HCT116 (cell line): ENCODE measurements at places on chromosomes 7 and 10.

DNA sequence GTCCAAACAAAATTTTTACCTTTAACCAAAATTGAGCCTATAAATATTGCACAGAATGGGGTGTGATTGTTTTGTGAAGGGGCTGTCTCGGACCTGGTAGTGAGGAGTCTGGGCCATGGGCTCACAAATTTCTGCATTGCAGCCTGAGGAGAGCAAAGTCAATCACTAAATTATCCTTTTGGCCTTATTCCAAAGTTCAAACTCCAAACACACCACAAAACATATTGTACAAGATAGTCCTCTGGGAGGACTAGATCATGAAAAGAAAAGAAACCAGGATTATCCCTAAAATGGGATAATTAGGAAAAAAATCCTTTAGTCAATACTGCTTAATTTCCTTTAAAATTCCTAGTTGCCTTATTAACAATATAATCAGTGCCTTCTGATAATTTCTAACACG lies 115.5 kb downstream of the BUB3 start:
- no peak for DNase-seq

GRCh38 chr10:104642658-104643302 lies 1.7 kb downstream of the SORCS3 start:
- DNase-seq = no peak

DNA sequence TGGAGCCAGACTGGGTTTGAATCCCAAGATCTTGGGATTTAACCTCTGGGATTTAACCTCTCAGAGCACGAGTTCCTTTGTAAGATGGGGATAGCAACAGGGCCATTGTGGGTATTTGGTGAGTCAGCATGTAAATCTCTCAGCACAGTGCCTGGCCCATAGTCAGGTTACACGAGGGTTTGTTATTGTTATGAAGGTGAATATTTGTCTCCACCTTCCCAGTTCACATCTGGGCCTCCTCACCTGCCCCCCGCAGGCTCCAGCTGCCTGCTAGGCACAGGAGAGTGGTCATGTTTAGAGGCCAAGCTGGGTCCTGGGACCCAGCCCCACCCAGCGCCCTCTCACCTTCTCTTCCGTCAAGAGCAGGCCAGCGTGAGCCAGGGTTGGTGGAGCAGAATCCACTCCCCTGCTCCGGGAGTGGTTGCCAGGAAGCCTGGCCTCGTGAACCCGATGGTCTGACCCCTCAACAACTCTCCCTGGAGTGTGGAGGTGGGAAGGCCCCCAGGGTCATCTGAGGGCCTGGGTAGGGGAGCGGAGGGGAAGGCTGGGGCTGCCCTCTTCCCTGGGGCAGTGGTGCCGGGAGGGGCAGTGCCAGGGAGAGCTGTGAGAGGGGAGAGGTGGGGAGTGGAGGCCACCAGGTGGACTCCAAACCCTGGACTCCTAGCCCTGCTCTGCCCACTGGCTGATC lies 26.0 kb downstream of the FAM241B start:
- DNase-seq = no peak

DNA sequence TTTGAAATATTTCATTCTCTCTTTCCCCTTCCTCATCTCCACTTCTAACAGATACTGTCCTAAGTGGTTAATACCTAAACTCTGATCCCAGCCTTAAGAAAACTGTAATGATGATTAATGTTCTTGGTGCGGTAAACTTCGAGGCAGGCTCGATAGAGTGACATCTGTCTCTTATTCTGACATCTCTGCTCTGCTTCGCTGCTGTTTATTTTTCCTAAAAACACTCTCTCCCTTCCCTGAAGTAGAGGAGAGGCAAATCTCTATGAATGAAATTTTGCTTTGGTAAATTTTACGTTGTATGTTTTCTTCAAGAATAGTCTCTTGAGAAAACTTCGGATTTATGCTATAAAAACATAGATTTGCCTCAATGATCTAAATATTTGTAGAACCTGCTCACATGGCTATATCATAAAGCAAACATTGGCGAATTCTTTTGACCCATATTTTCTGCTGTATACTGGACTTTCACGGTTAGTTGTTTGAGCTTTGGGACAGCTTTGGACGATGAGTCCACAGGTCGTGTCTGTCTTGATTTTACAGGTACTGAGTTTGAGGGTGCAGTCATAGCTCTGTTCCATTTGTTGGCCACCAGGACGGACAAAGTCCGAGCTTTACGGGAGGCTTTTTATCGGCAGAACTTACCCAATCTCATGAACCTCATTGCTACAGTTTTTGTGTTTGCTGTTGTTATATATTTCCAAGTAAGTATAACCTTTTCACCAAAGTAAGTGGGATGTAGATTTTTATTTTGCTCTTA lies 27.1 kb downstream of the SEC61A2 start:
- DNase-seq = no peak

DNA sequence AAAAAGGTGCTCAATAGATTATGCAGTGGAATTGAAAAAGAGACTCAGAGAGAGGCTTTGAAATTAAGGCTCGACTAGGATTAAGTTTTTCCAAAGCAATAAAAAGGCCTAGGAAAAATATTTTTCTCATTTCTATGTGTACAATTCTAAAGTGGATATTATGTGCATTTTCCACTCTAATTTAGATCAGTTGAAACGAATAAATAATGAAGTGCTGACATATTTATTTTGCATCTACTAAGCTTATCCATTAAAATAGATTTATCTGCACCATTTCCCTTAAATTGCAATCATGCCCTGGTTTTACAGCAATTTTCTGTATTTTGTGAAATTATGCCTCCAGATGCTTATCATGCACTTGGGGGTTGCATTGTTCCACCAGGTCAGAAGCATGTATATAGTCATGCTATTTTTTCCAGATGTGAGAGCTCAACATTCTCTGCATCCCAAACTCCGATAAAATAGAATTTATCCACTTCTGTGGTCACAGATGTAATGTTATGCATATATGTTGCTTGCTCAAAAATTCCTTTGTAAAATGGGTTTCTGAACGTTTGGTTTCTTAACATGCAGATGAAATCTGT lies 18.3 kb downstream of the FIGNL1 start:
- DNase-seq = no peak

GRCh38 chr7:69388452-69389137 lies 209.7 kb upstream of the AUTS2 start:
- no peak for DNase-seq

GRCh38 chr7:79893991-79894390 lies 240.6 kb upstream of the GNAI1 start:
- no peak for DNase-seq

- DNase-seq = no peak
Measured at GRCh38 chr7:101902680-101903514, 85.5 kb downstream of the CUX1 start.

- DNase-seq = no peak
Measured at GRCh38 chr10:12144538-12144937, 15.1 kb downstream of the SEC61A2 start.

DNA sequence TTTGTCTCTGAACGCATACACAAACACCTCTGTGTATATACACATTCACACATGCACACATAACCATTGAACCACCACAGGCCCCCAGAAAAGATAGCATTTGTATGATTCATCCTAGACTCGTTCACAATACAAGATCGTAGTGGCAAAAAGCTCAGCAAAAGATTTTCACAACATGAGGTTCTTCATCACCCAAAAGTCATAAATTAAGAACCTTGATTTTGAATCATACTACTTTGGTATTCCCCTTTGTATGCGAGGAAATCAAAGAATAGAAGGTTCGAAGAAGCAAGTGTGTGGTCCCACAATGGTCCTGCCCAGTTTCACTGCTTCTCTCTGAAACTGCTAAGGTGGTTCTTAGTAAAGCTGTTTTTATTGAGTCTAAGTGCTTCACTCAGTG lies 200.7 kb downstream of the CELF2 start:
- no peak for DNase-seq

GRCh38 chr10:73644015-73644743 lies 2.9 kb upstream of the MYOZ1 start:
- DNase-seq = peak; percentile 58

DNA sequence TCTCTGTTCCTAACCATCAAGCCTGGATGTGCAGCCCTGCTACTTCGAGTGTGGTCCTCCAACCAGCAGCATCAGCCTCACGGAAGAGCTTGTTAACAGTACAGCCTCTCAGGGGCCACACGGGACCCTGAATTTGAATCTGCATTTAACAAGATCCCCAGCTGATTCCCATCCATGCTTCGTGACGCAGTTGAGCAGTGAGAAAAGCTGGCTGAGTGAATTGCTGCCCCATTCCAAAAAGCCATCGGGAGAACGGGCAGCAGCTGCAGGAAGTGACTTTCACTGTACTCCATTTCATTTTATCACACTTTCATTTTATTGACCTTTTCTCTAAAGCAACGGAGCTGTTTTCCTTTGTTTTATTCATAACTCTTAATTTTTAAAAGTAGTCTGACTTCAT lies 22.5 kb downstream of the FAM171A1 start:
- no peak for DNase-seq

DNA sequence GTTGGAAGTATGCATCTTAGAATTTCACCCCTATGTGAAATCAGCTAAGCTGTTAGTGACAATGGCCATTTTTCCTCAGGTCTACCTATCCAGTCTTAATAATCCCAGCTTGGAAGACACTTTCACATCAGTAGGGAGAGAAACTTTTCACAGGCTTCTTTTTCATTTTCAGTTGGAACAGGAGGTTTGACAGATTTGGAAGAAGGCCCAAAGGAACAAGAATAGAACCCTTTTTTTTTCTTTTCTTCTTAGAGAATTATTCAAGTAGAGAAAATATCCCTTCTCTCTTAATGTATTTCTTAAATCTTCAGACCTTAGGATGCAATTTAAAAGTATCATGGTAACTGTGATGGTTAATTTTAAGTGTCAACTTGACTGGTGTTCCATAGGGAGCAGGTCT lies 410.5 kb upstream of the C7orf33 start:
- DNase-seq = no peak

- DNase-seq = no peak
Measured at GRCh38 chr10:124579011-124579399, 117.4 kb downstream of the LHPP start.

- no peak for DNase-seq
Measured at GRCh38 chr7:76296743-76297740, 5.4 kb upstream of the HSPB1 start.

- DNase-seq = peak; percentile 47
Measured at GRCh38 chr10:44300666-44301649, 83.9 kb downstream of the CXCL12 start.

GRCh38 chr7:44689427-44689826 lies 59.2 kb upstream of the ZMIZ2 start:
- DNase-seq = no peak

DNA sequence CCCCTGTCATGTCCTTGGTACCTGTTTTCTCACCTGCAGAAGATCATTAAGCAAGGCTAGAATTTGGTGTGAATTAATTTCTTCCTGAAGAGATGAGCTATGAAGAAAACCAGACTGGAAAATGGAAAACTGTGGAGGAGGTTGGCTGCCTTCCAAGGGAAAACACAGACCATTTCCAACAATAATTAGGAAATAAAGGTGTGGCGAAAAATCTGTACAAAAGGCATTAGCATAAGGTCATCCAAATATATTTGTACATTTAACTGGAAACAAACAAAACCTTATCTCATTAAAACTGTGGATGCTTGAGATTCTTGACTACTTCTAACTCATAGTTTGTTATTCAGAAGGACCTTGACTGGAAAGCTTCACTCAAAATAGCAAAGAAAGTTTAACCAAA lies 1.7 kb downstream of the STN1 start:
- DNase-seq = no peak

GRCh38 chr7:151385626-151386300 lies 24.1 kb downstream of the WDR86 start:
- DNase-seq = no peak

GRCh38 chr10:17648243-17649035 lies 4.5 kb downstream of the STAM start:
- DNase-seq = no peak

DNA sequence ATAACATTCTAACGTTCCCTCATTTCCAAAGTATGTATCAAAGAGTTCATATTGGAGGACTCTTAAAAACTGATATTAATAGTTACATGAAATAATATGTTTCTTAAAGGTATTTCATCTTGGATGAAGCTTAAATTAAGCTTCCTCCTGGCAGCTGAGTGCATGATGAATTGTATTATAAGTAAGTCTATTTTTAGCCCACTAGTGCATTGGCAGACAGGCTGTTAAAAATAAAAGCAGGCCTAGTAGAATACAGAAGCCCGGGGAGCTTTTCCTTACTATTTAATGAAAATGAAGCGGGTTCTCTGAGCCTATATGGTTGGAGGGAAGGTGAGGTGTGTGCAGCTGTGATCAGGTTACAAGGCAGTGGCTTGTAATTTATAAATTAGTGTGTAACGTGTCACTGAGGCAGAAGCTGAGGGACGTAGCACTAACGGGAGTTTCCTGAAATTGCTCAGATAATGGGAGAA lies 130.7 kb upstream of the KMT2E start:
- DNase-seq = no peak

- DNase-seq = no peak
Measured at GRCh38 chr10:100980711-100981110, 6.6 kb downstream of the MRPL43 start.

GRCh38 chr7:151661587-151661986 lies 141.9 kb upstream of the RHEB start:
- no peak for DNase-seq

DNA sequence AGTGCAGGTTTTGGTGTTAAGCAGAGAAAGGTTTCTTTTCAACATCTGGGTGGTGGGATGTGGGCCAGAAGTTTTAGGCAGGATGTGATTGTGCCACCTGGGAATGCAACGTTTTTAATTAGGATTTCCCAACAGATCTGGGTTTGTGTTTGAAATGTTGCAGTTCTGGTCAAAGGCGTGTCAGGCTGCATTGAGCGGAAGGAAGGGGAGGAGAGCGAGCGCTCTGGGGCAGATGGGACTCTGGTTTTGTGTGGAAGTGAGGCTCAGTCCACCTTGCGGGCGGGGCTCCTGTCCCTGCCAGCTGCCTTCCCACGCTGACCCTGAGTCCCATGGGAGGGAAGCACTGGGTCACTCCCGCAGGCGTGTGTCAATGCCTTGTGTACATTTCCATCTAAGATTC lies 767.7 kb downstream of the KCNMA1 start:
- no peak for DNase-seq

- DNase-seq = no peak
Measured at GRCh38 chr7:21462081-21462480, 34.2 kb downstream of the SP4 start.

DNA sequence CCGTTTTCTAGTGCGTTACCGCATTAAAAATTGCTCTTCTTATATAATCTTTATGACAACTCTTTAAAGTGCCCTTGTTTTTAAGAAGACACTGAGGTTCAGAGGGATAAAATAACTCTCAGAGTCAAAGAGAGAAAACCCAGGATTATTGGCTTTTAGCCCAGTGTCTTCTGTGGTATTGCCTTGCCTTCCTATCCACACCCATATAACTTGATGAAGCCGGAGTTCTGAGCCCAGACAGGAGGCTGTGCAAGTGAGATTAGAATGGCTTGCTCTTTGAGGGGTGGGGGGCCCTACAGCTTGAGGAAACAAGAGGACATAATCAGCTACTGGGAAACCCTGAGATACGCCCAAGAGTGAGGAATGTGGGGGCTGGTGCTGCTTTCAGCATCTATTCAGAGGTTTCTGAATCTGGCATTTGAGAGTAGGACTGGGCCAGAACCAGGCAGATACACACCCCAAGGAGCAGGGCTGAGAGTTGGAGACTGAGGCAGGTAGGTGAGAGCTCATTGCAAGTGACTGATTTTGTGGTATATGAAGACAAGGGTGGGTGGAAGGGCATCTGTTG lies 2.3 kb downstream of the PRXL2A start:
- no peak for DNase-seq
